ENCODE measurements at places on chromosomes 6 and 20.

DNA sequence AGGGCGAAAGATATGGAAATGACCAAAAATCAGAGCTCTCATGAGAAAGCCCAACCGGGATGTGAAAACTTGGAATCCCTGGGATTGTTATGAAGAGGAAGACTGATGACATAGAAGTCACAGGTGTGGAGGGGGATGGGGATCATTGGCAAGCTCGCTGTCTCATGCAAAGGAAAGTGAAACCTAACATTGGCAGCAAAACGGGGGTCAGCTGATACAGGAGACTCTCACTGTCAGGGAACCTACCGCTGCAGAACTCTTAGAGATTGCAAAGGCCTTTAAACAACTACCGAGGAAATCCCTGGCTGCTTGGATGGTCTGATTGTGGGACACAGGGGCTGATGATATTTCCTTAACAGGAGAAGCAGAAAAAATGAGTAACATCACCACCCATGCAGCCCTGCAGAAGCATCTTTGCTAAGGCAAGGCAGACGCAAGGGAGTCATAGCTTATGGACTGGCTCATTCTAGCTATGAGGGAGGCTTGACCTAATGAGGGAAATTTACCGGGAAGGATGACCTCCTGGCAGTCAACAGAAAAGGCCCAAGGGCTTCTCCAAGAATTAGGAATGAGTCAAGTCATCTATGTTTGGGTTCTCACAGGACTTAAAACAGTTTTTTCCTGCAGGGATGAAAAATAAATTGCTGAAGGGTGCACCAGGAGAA lies 7.0 kb downstream of the MUC21 start:
- DNase-seq, result no peak

DNA sequence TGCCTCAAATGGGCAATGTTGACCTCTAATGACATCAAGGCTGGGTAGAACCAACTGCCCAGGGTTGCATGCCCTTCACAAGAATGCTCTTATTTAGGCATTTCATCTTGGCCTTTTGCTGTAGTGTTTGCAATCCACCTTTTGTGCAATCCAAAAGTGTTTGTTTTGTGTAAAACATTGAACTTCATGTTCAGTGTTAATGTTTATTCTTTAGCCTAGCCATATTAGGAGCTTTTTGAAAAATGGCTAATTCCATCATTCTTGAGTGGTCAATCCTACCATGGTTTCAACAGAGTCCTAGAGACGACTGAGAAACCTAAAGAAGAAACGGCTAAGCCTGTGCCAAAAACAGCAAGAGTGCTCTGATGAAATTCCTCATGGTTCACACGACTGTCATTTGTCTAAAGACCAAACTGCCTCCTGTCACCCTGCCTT lies 279.6 kb upstream of the PRDM1 start:
- no peak for DNase-seq

- DNase-seq, result peak; percentile 46
Observed at GRCh38 chr6:43096451-43097097, 20.5 kb downstream of the PTK7 start.

DNA sequence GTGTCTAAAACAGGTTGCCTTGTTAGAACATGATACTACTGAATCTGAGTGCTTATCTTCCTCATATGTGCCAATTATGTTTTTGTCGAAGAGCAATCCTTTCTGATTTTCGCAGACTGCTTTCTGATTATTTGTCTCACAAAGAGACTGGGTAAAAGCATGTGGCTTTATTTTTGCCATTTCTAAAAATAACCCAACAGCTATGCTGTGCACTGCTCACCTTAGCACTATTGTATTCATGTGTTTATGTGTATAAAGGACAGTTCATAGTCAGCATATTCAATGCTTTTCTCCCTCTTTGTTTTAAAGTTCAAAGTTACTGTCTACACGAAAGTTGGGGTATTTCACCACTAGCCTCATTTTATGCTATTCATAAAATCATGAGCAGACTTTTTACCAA lies 127.0 kb downstream of the SGK1 start:
- DNase-seq, result no peak

GRCh38 chr20:62760856-62761758 lies 35.2 kb upstream of the MRGBP start:
- no peak for DNase-seq

- no peak for DNase-seq
Observed at GRCh38 chr20:49701241-49701790, 12.4 kb downstream of the B4GALT5 start.

DNA sequence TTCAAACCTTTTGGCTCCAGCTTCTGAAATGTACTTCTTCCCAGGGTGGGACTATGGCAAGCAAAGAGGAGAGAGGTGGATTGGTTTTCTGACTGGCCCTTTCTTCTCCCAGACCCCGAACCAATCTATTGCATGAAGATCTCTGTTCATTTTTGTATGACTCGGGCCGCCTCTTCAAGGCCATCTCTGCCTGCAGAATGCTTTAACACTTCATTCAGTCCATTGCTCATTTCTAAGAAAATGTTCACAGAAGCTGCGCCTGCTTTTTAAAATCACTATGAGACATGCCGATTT lies 1.6 kb downstream of the VGLL2 start:
- no peak for DNase-seq

DNA sequence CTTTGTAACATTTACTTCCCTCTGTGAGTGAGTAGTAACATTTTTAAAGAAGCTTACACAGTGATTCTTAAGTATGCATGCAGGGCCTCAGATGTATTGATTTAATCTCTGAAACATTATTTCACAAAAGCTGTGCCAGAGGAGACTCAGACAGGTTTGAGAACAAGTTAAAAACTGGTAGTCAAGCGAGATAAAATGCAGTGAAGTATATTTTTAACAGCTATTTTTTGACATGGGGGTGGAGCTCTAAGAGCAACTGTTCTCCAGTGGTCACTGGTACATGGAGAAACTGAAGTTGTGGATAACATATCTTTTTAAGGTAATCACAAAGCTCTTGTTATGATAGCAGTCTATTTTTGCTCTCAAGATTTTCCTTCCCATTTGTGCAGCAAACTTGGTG lies 20.4 kb downstream of the DSTN start:
- DNase-seq, result no peak

GRCh38 chr6:111850295-111850937 lies 22.8 kb downstream of the FYN start:
- DNase-seq, result no peak

DNA sequence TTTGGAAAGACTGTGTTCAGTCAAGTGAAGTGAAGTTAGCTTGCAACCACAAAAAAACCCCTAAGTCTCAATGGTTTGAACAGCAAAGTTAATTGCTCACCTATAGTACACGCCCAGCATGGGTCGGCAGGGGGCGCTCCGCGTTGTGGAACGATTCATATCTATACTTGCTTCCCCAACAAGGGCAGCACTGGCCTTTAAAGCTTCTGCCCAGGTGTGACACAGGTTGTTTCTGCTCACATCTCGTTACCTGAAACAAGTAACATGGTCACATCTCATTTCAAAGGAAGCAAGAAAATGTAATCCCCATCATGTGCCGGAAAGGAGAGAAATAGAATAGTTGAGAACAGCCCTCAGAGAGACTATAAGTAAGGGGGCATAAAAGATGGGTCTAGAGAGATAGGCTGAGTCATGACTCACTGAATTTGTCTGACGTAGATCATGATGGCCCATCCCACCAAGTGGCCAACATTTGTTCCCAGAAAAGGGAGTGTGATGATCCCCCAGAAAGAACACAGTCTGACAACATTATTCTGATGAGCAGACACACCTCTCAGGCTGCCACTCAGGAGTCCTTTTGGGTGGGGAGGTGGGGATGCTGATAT lies 29.0 kb downstream of the HNF4A start:
- DNase-seq, result peak; percentile 18

GRCh38 chr20:60817891-60818290 lies 434.2 kb upstream of the CDH4 start:
- DNase-seq, result no peak

- no peak for DNase-seq
Observed at GRCh38 chr6:167219967-167220512, 62.3 kb upstream of the GPR31 start.

GRCh38 chr20:20411836-20412235 lies 43.9 kb downstream of the INSM1 start:
- no peak for DNase-seq

DNA sequence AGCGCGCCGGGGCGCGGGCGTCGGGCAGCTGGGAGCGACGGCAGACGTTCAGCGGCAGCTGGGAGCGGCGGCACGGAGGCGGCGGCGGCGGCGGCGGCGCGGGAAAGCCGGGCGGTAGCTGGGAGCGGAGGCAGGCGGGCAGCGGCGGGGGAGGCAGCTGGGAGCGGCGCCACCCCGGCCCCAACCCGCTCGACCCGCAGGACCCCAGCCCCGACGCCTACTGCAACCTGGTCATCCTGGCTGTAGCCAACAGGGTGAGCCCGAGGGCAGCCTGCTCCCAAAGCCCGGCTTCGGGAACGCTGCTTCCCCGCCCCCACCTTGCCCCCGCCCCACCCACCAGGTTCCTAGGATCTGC lies 8.9 kb downstream of the CCM2L start:
- no peak for DNase-seq

DNA sequence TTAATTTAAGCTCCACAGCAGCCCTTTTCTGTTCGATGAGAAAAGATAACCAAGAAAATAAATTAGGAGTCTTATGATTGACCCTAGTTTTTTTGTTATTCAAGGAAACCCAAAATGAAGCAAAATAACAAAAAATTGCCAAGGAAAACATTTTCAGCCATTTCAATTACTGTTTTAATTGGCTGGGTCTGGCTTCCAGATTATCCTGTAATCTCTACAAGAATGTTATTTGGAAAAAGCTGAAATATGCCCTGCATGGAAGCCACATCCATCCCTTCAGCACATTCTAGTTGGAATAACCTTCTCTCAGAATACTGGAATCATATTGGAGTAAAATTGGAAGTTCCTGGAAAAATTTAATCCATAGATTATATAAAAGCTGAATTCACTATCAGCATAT lies 191.1 kb upstream of the CCN2 start:
- DNase-seq, result no peak

DNA sequence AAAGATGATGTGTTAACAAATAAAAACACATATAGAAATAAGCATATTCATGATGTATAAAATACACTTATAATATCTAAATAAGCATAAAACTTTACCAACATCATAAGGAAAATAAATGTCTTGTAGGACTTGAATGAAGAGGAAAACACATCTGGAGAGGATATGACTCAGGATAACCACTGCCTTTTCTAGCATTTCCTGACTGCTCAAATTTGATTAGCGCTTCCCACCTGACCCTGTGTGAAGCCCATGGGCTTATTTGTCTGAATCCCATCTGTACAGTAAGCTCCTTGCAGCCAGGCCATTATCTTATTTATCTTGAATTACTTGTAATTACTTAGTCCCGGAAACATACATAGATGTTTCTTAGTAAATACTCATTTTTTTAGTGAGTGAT lies 608.6 kb downstream of the COL12A1 start:
- DNase-seq, result no peak

GRCh38 chr6:24493945-24494820 lies 586 bp upstream of the ALDH5A1 start:
- no peak for DNase-seq

GRCh38 chr6:20444786-20445271 lies 43.1 kb downstream of the E2F3 start:
- DNase-seq, result no peak

DNA sequence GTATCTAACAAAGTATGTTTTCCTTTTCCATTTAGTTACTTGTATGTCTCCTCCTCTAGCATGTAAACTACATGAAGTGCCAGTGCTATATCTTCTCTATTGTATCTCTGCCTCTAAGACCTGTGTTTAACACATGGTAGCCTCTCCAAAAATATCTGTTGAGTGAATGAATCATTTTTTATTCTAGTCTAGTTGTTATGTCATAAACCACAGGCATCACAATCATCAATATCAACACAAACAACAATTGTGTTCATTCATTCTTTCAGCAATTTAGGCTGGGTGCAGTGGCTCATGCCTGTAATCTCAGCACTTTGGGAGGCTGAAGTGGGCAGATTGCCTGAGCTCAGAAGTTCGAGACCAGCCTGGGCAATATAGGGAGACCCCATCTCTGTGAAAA lies 111.6 kb upstream of the EYA4 start:
- DNase-seq, result no peak

GRCh38 chr20:25256226-25256859 lies 8.5 kb downstream of the PYGB start:
- DNase-seq, result no peak

- no peak for DNase-seq
Observed at GRCh38 chr6:137233911-137234863, 15.0 kb upstream of the IFNGR1 start.

DNA sequence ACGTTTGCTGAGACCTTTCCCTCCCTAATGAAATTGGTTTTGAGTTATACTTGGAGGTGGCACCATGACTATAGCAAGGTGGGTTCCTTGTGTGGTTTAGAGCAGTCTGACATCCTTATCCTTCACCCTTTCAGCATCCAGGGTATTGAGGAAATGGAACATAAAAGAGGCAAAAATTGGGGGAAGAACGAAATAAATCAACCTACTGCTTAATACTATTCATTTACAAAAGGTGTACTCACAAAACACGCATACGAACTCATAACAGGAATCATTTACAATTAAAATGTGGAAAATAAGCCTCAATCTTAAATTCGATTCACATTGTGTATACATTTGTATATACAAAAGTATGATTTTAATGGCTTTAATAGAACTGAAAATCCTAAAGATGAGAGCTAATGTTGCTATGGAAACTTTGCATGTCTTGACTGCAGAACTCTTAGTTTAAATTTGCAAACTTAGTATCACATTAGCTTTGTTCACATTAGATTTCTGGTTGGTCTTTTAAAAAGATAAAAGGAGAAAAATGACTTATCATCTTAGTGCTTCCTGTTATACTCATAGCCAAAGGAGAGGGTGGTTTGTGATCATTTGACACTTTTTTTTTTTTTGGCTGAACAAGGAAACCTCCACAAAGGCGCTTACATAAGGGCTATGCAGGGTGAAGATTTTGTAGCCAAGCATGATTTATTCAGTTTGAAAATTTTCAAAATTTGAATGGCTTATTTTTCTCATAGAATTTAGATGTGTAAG lies 76.1 kb upstream of the ATXN1 start:
- DNase-seq, result no peak

GRCh38 chr20:2576317-2576727 lies 39.9 kb downstream of the TMC2 start:
- no peak for DNase-seq

- DNase-seq, result no peak
Observed at GRCh38 chr20:25860531-25861150, 164.0 kb upstream of the ZNF337 start.

- no peak for DNase-seq
Observed at GRCh38 chr6:142679907-142680700, 264.9 kb downstream of the HIVEP2 start.

GRCh38 chr20:4152696-4153235 lies 137.4 kb upstream of the RNF24 start:
- no peak for DNase-seq

- DNase-seq, result no peak
Observed at GRCh38 chr20:60905919-60906318, 346.1 kb upstream of the CDH4 start.

DNA sequence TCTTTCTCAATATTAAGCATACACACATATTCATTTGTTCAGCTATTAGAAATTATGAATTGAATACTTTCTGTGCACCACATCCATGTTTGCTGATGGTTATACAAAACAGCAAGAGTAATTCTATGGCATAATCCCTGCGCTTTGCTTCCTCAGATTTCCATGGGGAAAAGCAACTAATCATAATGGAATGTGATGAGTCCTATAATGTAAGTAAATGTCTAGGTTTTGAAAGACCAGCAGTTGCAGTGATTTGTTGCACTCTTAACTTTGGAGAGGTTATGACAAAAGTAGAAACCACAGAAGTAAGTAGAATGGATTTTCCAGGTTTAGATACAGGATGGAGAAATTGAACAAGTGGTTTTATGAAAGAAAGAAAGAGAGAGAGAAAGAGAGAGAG lies 652.1 kb downstream of the CBLN4 start:
- DNase-seq, result no peak

All from LNCaP clone FGC (cell line).